ENCODE measurements at places on chromosomes 5 and 9.

DNA sequence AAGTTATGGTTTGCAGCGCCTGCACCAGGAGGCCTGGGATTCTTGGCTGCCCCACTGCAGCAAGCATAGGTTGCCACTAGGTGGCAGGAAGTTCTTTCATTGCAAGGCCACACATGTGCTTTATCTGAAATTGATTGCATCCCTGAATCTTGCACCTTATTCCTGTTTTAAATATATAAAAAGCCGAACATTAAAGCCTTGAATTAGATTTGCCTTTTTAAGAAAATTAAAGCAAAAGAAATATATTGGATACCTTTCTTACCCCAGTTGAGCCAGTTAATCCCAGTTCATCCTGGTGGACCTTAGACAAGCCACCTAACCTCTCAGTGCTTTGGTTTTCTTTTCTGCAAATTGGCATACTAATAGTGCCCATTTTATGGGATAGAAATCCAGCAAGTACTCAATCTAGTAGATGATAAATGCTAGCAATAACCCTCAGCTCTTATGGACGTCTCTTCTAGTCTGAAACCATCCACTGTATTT is 6.3 kb upstream of the TRMT10B start:
- DNase-seq = peak; percentile 36

DNA sequence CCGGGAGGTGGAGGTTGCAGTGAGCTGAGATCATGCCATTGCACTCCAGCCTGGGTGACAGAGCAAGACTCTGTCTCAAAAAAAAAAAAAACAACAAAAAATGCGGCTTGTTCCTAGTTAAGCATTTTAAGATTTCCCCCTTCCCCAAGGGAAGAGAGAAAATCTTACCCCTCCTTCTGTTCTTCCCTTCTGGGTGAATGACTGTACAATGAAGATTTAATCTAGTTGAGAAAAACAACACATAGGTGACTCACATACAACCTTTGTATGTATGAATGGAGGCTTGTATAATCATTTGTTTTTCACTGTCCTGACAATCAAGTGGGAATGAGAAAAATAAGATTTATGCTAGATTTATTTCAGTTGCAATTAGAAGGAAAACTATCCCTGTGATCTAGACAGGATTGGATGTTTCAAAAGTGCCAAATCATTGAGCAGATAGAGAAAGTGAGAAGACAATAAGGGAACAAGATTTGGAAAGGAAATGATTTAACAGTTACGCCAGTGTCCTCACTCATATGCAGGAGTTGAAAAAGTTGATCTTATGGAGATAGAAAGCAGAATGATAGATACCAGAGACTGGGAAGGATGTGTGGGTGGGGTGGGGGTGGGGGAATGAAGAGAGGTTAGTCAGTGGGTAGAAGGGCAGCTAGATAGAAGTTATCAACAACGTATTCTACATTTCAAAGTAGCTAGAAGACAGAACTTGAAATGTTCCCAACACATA is 16.7 kb downstream of the GDA start:
- no peak for DNase-seq

- DNase-seq = no peak
These were observed 32.1 kb upstream of the FCN1 start for GRCh38 chr9:134949681-134950385.

DNA sequence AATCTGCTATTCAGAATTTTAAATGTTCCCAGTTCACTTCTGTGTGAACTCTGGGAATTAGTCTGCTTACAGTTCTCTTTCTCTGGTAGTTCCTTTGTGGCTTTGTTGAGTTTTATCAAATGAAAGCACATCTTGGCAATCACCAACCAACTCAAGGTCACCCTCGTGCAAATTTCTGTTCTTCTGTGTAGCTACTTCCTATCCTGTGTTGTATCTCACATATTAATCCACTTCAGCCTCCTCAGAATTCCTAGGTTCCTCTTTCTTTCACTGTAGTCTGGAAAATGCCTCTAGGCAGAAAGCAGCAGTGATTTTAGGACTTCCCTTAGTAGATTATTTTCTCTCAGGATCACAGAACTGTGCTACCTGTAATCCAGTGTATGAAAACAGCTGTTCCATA is 100.3 kb downstream of the AUH start:
- DNase-seq = no peak

GRCh38 chr5:145633474-145633873 is 201.7 kb downstream of the PRELID2 start:
- no peak for DNase-seq

DNA sequence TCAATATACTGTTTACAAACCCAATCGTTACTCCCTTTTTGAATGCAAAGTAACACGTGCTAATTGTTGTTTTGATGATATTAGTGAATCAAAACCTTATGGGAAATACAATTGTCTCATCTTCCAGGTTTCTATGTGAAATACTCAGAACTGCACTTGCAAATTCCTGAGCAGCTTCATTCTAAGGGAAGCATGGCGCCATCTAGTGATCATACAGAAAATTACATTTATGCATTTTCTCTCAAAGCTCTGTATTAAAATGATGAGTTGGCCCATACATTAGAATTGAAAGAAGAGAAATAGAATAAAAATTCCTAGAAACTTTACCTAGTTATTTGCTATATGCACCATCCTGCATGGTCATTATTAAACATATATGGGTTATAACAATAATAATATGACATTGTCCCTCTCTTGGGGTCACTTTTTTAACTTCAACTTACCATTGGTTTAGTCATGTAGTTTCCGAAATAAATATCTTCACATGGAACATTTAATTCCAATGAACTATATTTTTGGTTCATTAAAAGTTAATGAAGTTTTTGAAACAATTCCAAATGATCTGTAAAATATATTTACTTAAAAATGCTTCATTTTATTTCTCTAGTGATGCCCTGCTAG is 220.0 kb downstream of the PDE4D start:
- no peak for DNase-seq

DNA sequence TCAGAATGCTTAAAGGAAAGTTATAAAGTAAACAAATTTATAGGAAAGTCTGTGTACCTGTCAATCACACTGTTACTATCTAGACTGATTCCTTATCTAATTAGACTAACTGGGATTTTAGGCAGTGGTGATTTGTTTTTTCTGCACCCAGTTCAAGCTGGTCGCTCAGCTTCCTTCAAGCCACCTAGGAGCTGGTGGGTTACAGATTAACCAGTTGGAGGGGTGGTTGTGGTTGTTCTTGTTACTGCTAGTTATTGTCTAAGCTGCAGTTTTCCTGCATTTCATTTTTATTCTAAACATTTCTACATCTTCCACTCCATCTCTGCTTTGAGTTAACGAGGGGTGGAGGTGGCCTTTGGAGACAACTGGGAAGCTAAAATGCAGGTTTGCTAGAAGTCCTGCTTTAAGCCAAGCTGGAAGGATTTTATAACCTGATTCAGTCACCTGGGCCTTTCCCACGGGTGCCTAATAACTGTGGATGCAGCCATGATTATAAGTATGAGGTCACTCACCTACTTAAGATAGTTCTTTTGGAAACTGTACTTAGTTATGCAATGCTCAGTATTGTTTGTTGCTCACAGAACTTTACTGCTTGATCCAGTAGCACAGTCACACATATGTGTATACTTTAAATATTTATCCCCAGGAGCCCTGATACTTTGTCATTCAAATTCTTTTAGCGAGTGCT is 303.9 kb upstream of the DAP start:
- DNase-seq = no peak

DNA sequence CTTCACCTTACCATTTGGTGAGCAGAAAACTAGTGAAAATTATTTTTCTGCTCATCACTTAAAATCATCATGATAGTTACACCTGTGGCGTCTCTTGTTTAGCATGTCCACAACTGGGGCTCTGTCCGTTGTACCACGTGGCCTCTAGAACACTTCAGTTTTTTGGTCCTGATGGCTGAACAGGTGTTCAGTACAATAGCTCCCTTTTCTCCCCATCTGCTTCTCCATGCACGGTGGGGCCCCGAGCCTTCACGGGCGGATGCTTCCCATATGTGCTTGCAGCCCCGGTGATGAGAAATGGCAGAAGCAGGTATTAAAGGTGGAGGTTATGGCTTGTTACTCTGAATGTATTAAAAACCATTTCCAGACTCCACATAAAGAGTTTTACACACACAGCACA is 304.1 kb downstream of the CWC27 start:
- no peak for DNase-seq

- no peak for DNase-seq
These were observed 73.7 kb downstream of the PCDH1 start for GRCh38 chr5:141804475-141804874.

DNA sequence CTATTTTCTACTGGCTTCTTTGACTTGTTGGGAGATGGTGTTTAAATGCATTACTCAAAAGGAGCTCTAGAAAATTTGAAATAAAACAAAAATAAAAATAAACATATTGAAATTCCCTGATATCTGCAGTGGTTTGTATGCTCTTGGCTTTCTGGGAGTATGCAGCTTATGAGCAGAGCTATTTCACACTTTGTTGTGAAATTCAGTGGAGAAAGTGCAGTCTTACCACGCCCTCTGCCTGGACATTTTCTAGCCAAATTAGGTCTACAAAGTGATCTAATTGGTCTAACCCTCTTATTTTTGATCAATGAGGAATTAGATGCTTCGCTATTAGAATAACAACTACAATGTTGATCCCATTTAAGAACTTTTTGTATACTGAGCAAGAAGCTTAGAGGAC is 66.8 kb downstream of the INSYN2B start:
- DNase-seq = no peak

DNA sequence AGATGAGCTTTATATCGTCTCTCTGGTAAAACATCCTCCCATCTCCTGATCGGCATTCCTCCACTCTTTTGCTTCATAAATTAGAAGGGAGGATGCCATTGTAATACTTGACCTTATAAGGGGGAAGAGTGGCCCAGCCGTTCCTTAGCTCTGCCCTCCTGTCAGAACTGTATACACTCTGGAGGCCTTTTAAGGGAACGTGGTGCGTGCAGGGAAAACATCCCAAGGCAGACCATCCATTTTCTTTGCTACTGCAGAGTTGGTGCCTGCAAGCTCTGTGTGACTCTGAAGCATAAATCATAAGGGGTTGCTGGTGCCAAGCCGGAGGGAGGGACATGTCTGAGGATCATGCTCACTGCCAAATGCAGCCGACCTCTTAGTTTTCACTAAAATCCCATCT is 90.4 kb downstream of the PGM5 start:
- DNase-seq = no peak

- no peak for DNase-seq
These were observed 989 bp upstream of the FBN2 start for GRCh38 chr5:128539038-128539429.

DNA sequence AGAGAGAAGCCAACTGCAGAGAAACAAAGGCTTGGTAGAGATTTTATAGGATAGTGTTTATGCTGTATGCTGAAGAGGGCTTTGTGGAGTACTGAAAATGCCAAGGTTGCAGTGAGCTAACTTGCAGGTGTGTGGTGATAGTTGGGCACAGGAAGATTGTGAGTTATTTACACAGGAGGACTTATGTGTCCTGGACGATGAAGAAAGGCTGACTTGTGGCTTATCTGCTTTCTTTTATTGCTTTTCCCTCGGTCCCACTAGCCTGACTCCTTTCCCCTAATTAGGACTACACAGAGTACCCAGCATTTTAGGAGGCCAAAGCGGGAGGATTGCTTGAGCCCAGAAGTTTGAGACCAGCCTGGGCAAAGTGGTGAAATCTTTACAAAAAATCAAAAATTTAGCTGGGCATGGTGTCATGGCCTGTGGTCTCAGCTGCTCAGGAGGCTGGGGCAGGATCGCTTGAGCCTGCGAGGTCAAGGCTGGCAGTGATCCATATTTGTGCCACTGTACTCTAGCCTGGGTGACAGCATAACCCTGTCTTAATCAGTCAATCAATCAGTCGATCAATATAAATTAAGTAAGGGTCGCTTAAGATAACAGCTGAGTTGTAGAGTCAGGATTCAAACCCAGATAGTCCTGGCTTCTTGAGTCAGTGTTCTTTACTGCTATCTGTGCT is 61.9 kb downstream of the UBE2R2 start:
- no peak for DNase-seq

DNA sequence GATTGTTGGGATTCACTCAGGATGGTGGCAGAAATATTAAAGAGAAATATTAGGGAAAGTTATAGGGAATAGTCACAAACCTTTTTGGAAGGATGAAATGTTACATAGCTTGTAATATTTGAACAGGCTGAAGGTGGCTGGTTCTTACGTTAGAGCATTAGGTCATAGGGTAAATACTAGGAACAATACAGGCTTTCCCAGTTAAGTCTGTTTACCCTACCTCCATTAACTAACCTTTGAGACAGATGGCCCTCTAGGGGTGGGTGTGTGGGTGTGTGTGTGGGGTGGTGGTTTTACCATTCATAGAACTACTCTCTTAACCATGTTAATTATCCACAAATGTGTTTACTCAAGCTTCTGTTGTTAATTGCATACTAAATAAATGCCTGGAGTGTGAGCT is 94.3 kb upstream of the STK32A start:
- no peak for DNase-seq

GRCh38 chr9:116099821-116100220 is 53.8 kb upstream of the PAPPA start:
- no peak for DNase-seq

DNA sequence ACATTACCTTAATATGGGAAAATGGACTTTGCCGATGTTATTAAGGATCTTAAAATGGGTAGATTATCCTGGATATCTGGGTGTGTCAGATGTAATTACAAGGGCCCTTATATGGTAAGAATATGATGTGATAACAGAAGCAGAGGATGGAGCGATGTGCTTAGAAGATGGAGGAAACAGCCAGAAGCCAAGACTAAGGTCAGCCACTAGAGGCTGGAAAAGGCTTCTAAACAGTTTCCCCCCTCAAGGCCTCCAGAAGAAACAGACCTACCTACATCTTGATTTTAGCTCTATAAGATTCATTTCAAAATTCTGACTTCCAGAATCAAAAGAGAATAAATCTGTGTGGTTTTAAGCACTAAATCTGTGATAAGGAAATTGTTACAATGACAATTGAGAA is 131.9 kb downstream of the CAAP1 start:
- DNase-seq = no peak
